Esophagus squamous epithelium (tissue), 5 donors: ENCODE measurements at places on chromosomes 1 and 21.

GRCh38 chr1:244672946-244673682, 20.2 kb downstream of the DESI2 start:
- no peak for DNase-seq

- no peak for DNase-seq
Measured at GRCh38 chr1:202844935-202845334, 34.2 kb downstream of the PCAT6 start.

DNA sequence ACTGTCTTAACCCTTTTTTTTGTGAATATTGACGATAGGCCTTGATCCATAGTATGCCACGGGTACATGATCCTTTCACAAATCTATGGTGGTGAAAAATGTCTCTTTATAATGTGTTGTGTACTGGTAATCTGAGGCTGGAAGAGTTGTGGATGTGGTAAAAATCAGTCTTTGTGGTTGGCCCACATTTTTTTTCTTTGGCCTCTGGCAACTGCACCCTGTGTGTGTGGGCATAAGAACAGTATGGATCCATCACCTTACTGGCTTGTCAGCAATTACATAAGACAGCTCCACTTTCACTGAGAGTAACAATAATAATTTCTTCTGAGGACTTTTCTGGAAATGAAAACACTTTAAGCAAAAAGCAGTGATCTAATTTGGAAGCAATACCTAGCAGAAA, 101.6 kb downstream of the GABPA start:
- no peak for DNase-seq

GRCh38 chr1:35668506-35668905, 27.2 kb upstream of the PSMB2 start:
- DNase-seq = no peak

GRCh38 chr1:214391873-214392645, 111.1 kb downstream of the SMYD2 start:
- DNase-seq = no peak

- DNase-seq = no peak
Measured at GRCh38 chr21:34944015-34944755, 104.9 kb downstream of the RUNX1 start.

GRCh38 chr1:20437640-20438039, 48.4 kb downstream of the CAMK2N1 start:
- no peak for DNase-seq

GRCh38 chr1:154857441-154858215, 12.5 kb downstream of the KCNN3 start:
- DNase-seq = no peak

GRCh38 chr1:113929750-113930498, 800 bp downstream of the HIPK1 start:
- DNase-seq = no peak

DNA sequence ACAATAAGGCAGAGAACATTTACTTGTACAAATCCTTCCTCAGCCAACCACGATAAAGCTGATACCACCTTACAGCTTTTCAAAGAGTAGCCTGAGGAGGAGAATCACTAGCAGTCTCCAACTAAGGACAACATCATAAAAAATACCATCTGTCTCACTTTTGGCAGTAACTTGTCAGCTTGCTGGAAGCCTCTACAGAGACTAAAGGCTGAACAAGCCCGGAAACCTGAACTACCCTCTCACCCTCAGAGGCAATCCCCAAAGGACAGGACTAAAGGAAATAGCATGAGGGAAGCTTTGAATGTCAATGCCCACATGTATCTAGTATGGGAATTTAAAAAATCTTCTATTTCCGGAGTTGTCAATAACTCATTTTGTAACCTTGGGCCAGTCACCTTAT, 10.6 kb downstream of the SRSF4 start:
- DNase-seq = no peak

GRCh38 chr1:224274970-224275626, 54.9 kb downstream of the NVL start:
- no peak for DNase-seq

DNA sequence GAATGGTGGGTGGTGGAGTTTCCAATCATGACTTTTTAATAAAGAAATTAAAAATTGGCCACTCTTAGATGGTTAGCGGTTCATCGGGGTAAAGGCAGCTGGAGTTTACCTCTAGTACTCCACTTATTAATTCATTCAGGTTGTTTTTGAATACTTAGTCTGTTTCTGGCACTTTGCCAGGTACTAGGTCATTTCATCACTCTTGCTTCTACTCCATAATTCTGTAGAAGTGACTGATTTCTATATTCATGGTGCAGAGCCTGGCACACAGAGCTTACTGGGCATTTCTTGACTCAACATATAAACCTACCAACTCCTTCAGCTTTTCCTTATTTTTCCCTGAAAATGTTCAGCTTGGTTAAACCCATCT, 31.5 kb downstream of the FOXD2 start:
- no peak for DNase-seq

DNA sequence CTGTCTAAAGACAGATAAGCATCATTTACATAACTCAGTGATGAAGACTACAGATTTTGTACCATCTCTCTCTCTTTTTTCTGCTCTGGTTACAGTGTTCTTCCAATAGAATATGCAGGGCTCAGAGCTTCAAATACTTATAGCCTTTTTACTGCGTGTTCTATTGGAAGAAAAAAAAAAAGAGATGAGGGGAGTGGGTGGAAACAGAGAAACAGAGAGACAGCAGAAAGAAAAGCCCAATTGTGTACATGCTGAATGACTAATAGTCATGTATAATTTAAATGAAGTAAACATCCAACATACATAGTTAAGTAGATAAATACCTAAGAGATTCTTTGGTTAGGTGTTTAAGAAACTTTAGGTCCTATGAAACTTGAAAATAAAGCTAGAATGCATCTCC, 151.9 kb downstream of the HMCN1 start:
- no peak for DNase-seq

DNA sequence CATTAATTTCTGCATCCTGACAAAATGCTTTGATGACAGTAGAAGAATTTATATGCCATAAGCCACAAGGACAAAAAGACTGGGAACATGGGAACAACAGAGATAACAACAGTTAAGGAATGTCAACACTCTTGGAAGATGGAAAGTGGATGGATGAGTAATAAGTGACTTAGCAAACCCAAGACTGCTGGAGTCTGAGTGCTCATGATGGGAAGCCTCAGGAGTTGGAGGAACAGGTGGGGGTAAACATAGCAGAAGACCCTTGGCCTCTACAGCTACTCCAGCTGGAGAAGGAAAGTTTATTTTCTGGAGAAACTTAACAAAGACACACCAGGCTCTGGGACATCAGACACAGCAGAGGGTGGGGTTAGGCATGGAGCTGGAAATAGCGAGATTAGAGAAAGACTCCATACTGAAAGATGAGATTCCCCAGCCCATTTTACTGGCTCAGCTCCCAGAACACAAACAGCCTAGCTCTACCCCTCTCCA, 13.6 kb downstream of the G0S2 start:
- DNase-seq = no peak

DNA sequence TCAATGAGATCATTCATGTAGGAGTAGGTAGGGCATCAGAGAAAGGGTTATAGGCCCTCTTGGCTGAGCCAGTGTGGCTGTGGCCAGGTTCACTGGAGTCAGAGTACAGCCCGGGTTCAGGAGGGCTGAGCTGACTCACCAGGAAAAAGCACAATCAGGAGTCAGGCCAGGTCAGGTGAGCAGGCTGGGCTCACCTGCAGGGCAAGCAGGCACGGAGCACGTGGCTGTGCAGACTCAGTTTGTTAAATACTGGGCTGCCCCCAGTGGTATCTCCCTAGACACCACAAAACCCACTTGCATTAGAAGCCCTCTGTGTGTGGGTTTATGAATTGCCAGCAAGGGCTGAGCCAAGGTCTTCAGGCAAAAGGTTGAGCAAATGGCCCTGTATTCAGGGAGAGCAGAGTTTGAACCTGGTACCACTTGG, 122.1 kb upstream of the SERBP1 start:
- DNase-seq = no peak

GRCh38 chr1:59064592-59064991, 232.3 kb upstream of the FGGY start:
- DNase-seq = no peak

- no peak for DNase-seq
Measured at GRCh38 chr1:47765742-47766485, 231.3 kb downstream of the TRABD2B start.

GRCh38 chr1:203378556-203379245, 27.8 kb upstream of the FMOD start:
- DNase-seq = no peak

DNA sequence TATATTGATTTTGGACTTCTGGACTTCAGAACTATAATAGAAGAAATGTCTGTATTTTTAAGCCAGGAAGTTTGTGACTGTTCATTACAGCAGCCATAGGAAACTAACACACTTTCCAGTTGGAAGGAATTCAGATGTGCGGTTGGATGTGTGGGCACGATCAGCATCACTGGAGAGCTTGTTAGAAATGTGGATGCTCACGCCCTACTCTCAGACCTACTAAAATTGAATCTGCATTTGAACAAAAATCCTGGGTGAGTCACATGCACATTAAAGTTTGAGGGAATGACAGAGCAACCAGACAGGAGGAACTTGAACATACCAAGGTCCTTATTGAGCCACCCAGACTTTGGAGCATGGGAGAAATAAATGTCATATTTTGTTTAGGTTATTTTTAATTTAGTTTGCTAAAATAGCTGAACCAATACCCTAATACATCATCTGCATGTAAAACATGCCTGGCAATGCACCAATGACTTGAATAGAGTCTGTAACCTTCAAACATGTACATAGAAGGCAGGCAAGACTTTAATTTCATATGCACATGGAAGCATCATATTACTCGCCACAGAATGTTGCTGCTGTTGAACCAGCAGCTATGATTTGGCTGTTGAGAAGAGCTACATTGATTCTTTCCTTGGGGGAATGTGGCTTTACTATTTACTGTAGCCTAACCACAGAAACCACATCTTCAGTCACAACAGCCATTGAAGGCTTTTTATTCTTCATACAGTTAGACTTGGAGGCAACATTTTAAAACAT, 346.2 kb downstream of the BARHL2 start:
- no peak for DNase-seq

DNA sequence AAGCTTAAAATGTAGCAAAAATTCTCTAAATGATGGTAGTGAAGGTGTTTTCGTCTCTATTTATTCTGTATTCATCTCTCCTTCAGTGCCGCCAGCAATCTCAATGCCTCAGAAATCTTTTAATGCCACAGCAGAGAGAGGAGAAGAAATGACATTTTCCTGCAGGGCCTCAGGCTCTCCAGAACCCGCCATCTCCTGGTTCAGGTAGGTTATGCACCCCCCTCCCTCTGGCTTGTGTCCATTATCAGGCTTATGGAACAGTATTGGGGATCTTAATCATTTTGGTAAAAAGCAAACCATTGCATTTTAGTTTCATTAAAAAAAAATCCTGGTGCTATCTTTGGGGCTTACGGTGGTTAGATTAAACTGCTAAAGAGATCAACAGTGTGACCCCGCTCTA, 326.1 kb downstream of the NCAM2 start:
- no peak for DNase-seq

DNA sequence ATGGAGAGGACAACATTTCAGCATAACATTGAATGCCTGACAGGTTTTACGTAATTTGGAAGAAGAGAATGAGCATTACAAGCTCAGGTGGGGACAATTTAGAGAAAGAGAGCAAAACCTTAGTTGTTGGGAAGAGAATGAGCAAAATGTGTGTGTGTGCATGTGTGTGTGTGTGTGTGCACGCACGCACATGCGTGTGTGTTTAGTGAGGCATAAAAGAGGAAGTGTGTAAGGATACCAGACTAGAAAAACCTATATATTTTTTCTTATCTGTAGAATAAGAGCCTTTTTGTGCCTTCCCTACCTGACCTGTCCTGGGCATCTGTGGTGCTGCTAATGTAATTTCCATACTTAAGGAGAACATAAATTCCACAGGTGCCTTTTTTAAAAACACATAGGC, 99.0 kb upstream of the PLXNA2 start:
- DNase-seq = no peak

- no peak for DNase-seq
Measured at GRCh38 chr1:93750955-93751354, 69.3 kb upstream of the BCAR3 start.

GRCh38 chr1:99115231-99115630, 110.6 kb upstream of the PLPPR5 start:
- DNase-seq = no peak

- DNase-seq = no peak
Measured at GRCh38 chr1:20978413-20978812, 191.3 kb upstream of the HP1BP3 start.
